Vagina (tissue), 2 donors: ENCODE measurements at places on chromosomes 6 and 20.

DNA sequence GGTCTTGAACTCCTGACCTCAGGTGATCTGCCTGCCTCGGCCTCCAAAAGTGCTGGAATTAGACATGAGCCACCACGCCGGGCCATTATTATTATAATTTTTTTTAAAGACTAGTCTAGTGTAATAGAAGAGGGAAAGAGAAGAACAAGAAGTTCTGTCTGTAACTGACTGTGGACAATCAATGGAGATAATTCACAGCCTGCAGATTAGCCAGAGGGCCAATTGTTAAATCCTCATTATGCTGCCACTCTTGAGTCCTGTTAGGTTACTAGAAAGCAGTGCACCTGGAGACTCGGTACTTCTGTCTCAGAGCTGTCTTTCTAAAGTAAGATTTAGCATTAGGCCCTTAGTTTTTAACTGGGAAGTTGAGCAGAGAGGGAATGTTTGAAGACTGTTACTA is 37.5 kb downstream of the CARMIL1 start:
- no peak for DNase-seq

DNA sequence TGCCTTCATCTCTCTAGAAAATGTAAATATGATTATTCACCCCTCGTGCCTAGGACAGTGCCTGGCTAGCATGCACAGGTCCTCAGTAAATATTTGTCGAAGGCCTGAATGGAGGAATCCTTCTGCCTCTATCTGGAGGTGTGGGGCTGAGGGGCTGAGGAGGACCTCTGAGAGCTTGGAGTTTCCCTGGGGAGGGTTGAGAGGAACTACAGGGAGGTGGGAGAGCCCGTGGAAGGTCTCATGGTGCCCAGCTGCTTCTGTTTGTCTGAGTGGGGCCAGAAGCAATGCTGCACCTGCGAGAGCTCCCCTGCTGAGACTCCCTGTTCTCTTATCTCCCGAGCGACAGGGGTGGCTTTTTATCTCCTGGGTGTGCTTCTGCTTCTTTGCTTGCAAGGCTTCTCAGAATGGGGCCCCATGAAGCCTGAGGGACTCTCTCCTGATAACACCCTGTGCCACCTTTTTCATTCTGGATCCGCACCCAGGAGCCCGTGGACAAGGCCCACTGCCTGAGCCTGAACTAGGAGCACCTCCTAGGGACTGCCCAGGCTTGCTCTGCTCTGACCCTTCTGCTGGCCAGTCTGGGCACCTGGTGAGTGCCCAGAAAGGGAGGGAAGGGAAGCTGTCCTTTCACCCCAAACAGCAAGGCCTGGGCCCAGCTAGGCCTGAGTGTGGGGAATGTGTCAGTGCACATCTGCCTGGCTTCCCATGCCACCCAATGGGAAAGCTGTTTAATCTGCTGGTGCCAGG is 2.4 kb downstream of the SLC29A1 start:
- no peak for DNase-seq

GRCh38 chr6:73073238-73073637 is 152.1 kb downstream of the KHDC1L start:
- no peak for DNase-seq

DNA sequence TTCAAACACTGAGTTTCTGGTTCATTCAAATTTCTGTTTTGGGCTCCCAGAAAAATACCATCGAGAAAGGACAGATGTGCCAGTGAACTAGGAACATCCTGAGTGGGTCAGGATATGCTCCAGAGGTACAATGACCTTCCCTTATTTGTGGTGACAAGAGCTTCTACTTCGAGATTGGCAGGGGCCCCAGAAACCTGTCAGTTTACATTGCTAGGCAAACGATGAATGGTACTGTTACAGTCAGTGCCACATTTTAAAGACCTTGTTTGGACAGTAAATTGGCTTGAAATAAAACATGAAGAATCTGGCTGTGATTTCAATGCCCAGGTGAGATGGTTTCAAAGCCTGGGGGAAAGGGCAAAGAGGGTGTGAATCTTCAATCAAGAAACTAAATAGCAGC is 454.5 kb upstream of the ID4 start:
- no peak for DNase-seq

DNA sequence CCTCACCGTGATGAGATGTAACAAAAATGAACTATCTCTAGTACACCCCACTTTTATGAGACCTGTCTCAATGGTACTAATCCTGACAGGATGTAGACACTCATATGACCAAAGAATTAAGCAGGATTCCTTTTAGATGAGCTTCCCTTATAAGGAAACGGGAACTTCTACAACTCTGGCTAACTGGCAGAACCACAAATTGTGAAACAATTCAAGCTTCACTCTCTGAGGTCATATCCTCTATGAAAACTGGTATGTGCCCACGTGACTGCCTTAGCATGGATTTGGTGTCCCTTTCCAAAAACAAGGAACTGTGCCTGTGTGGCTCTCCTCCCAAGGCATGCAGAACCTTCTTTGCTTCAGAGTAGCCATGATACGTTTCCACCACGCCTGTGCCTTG is 14.1 kb upstream of the CPNE5 start:
- no peak for DNase-seq

DNA sequence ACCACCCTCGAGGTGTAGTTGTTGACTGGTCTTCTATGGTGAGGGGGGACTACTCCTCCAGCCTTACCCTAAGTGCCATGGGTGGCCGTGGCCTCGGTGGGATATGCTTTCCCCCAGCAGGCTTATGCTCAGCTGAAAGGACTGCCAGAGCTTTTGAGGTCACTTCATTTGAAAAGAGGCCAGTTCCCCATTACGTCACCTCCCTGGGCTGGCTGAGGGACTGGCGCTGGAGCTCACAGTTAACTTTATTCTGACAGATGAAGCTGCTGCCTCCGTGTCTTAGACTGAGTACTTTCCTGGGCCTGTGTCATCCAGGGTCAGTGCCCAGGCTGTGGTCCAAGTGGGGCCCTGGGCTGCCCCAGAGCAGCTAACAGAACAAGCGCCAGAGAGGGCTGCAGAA is 42.8 kb upstream of the PCMTD2 start:
- DNase-seq, result no peak

DNA sequence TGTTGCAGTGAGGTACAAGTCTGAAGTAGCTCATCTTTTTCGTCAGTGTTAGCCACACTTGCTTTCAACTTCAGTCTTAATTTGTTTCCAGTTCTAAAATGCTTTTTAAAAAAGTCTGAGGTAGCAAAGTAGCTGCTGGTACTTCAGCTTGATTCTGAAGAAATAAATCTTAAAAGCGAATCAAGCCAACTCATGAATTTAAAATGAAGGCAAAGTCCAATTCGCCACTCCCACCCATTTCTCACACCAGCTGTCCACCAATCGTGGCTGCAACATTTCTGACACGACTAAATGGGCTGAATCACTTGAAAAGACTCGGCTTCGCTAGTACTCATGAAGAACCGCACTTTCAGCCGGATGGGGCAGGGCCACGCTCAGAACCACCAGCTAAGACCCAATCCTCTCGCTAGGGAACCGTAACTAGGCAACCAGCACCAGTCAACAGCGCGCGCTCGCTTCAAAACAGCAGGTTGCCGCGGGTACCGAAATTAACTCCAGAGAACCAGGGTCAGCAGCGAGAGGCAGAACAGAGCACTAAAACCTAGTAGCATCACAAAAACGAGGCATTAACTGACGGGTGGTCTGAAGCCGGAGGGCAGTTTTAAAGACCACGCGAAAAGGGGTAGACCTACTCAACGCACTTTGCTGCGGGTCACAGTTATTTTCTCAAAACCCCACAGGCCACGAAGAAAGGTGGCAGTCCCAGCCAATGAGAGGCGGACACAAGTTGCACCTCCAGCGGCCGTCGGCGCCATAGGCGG is 900 bp downstream of the BCLAF1 start:
- no peak for DNase-seq

DNA sequence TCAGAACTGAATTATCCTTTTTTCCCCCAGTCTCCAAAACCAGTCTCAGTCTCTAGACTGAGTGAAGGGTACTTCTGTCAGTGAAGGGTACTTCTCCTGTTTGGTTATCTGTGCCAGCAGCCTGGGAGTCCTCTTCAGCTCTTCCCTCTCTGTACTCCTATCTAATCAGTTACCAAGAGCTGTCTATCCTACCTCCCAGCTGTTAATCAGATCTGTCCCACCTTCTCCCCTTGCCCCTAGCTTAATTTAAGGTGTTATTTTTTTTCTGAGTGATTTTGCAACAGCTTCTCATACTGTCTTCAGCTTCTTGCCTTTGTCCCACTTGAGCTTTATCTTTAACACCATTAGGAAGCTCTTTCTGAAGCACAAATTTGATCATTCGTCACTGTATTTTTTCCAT is 491.9 kb upstream of the SOX4 start:
- DNase-seq, result no peak

DNA sequence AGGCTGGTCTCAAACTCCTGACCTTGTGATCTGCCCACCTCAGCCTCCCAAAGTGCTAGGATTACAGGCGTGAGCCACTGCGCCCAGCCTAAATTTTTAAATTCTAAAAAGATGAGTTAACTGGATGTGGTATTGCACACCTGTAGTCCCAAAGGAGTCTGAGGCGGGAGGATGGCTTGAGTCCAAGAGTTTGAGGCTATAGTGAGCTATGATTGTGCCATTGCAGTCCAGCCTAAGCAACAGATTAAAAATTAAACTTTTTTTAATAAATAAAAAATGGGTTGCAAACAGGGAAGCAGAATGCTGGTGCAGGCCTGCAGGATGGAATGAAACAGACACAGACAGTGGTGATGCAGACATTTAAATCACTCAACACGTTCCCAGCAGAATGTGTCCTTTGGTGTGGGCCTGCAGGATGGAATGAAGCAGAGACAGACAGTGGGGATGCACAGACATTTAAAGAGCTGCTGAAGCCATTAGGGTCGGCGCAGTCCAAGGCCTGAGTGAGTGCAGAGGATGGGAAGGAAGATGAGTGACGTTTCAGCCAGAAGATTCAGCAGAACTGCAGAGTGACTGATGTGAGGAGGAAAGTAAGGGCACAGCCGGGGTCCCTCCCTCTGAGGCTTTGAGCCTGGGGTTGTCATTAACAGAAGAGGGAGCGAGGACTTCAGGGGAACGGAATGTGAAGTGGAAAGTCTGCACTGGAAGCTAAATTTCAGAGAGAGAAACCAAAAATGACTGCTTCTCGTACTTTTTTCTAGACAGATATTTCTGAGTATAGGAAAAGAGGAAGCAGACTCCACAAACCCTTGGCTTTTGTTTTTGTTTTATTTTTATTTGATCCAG is 117.5 kb downstream of the RIN2 start:
- no peak for DNase-seq

- no peak for DNase-seq
Measured at GRCh38 chr6:98838032-98838431, 3.7 kb downstream of the POU3F2 start.

GRCh38 chr20:57675773-57676172 is 34.0 kb downstream of the PMEPA1 start:
- DNase-seq, result no peak

GRCh38 chr6:7108964-7109836 is 1.4 kb downstream of the RREB1 start:
- no peak for DNase-seq

DNA sequence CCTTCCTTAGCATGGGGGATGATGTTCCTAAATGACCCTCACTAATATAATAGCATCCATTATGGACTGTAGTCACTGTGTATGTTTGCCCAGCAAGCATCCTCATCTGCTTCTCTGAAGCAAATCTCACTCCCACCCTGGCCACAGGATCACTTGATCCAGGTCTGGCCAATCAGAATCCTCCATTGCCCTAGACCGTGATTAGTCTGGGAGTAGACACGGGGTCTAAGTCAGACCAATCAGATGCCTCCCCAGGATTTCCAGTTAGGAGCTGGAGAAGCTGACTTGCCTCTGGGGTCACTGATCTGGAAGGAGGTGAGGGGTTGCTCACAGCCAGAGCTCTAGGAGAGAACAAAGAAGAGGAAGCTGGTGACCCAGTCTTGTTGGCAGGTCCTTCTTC is 153.9 kb downstream of the DHX35 start:
- DNase-seq, result no peak

- no peak for DNase-seq
Measured at GRCh38 chr6:79188885-79189480, 45.5 kb downstream of the HMGN3 start.

GRCh38 chr6:152736687-152737273 is 13.8 kb upstream of the VIP start:
- DNase-seq, result no peak

DNA sequence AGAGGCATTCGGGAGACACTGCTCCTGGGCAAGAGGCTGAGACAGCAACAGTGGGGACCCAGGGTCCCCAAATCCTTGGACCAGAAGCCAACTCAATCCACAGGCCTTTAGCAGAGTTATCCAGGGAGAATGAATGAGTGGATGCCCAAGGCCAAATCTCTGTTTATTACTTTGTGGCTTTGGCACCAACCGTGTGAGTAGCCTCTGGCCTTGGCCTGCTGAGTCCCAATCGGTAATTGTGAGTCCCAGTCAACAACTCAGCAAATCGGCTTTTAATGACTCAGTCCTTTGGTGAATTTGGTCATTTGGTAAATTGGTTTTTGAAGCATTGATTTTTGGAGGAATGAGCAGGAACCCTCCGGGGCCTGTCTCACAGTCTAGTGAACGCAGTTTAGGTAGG is 29.1 kb upstream of the ECI2 start:
- no peak for DNase-seq

DNA sequence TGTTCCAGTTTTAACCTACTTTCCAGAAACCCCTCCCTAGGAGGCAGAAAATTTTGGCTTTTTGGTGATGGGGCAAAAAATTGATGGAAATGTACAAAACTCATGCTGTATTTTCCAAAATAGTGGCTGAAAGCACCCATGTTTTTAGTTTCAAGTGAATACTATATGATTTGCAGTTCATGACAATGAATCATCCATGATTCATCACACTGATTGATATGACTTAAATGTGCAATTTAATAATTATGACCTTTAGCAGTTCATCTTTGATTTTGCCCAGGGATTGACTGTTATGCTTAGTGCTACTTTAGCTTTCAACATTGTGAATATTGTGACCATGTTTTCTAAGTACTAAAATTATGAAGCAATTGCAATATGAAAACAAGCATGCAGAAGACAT is 478.7 kb downstream of the HTR1B start:
- DNase-seq, result no peak

- no peak for DNase-seq
Measured at GRCh38 chr20:52405986-52406385, 214.4 kb upstream of the ZFP64 start.

DNA sequence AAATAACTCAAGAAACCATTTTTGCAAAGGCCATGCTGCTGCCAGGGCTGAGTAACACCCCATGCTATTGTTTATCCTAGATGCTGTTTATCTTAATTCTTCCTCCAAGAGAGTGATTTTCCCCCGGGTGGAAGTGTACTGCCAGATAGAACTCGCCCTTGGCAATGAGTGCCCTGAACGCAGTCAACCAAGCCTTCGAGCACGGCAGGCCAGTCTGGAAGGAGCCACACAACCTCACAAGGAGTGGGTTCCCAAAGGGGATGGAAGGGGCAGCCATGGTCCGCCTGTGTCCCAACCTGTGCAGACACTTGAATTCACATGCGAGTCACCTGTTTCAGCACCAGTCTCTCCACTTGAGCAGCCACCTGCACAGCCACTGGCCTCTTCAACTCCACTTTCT is 31.9 kb downstream of the PNPLA1 start:
- no peak for DNase-seq
